ENCODE measurements at places on chromosomes 4 and X.

DNA sequence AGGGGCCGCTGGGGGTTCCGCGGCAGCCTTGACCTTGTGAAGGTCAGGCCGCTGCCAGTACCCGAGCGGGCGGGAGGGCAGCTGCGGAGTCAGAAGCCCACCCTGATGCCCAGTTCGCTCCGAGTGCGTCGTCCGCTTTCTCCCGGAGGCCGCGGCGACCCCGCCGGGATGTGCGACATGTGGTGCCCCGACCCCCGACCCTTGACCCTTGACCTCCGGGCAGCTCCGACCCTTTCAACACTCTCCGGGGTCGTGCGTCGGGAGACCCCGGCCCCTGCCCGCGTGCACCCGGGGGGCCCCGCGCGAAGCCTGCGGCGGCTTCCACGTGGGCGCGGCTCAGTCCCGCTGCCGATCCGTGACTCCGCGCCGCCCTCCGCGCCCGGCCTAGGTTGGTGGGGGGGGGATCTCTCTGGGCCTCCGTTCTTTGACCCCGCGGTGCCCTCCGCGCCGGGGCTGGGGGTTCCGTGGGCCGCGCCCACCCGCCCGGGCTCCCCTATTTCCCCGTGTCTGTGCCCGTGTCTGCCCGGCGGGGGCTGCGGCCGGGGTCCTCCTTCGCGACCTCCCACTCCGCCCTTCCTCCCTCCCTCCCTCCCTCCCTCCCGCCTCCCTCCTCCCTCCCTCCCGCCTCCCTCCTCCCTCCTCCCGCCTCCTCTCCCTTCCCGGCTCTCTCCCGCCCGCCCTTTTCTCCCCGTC is 609 bp upstream of the SLC25A6 start:
- no peak for DNase-seq

- no peak for DNase-seq
These were observed at the start of gene SLITRK4 for GRCh38 chrX:143635915-143636314. SLITRK4 (minus strand) TSS chrX:143636101; CDS start chrX:143631108, 4,993 bp downstream.

DNA sequence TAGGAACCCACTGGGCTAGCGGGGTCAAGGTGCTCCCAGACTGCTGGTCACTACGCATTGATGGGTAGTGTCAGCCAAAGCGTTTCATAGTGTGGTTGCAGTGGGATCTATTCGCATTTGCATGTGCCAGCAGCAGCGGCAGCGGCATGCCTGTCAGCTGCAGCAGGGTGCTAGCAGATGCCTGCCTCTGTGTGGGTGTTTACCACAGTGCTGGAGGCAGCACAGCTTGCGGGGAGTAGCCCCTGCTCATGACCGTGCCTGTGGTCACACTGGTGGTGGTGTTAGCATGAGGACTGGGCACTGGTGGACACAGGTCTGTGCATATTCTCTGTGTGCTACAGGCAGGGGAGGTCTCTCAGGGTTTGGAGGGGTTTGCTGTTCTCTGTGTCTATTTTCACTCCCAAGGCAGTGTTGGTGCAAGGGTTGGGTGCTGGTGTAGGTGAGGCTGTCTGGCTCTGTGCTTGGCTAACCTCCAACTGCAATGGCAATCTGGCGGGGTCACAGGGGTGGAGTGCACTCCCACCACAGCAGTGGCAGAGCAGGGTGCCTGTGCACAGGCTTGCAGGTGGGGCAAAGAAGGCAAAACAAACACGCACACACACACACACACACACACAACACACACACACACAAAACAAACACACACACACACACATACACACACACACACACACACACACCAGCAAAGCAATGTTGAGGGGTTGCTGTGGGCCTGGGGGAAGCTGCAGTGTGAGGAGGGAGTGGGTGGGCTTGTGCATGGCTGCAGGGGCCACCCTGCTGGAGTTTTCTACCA is 184.4 kb downstream of the GLUD2 start:
- DNase-seq: no peak

- no peak for DNase-seq
These were observed 245.2 kb upstream of the TET2 start for GRCh38 chr4:104901438-104901837.

- DNase-seq: no peak
These were observed 995 bp upstream of the NFXL1 start for GRCh38 chr4:47915378-47915777.

DNA sequence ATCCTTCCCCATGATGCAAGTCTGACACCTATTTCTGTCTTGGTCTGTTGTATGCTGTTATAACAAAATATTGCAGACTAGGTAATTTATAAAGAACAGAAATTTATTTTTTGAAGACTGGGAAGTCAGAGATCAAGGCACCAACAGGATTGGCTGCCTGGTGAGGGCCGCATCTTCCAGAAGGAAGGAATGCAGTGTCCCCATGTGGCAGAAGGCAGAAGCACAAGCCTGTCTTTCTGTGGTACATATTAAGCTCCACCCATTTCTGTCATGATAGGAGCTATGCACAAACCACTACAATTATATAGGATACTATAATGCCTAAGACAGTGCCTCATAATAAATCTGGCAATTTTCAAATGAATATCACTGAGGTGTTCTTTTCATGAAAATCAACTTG is 502.3 kb upstream of the DIAPH2 start:
- DNase-seq: no peak

GRCh38 chrX:70052895-70053615 is 3.3 kb upstream of the AWAT2 start:
- DNase-seq: no peak

DNA sequence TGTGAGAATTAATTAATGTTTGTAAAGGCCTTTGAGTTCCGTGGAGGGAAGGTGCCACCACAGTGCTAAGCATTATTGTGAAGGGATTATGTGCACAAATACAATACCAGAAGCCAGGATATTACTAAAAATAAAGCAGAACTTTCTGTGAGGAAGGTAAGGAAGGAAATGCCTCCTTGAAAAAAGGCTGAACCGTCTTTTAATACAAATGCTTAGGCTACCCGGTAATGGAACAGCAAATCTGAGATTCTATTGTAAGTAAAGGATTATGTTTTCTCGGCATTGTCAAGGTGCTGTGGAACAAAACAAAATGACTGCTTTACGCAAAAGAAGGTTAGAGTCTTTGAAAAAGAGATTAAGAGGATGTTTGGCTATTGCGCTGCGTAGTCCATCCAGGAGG is 57.9 kb upstream of the SPRY1 start:
- no peak for DNase-seq

GRCh38 chrX:40104985-40105834 is 7.5 kb upstream of the BCOR start:
- no peak for DNase-seq

DNA sequence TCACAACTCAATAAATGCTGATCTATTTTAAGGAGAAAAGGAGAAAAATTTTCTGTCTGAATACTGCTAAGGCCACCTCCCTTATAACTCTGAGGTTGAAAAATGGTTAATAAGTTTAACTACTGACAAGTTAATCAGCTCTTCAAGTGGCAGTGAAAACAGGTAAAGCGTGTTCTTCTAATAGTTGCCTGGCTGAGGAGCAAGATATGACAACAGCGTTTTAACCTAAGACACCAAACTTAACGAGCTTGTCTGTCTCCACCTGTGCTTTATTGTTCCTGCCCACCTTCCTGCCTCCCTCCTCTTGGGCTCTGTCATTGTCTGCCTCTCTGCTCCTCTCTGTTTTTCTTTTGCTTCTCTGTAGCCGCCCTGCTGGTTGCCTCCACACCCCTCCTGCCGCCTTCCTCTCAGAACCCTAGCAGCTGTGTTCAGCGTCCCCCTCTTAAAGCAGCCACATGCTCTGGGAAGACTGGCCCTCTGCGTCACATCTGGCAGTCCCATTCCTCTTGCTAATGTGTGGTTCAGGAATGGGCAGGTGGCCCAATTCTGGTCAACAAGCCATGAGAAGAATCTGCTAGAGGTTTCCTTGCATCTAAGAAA is 4.3 kb upstream of the TSPAN5 start:
- no peak for DNase-seq

DNA sequence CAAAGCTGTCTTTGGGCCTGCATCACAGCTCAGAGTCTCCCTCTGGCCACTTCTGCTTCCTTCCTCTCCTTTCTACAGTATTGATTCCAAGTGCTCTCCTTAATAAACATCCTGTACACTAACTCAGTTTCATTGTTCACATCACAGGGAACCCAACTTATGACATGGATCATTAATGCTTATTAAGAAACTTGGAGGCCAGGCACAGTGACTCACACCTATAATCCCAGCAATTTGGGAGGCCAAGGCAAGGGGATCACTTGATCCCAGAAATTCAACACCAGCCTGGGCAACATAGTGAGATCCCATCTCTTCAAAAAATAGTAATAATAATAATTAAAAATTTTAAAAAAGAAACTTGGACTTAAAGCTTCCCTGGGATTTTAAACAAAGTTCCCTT is 89.2 kb upstream of the EFHC2 start:
- DNase-seq: no peak

GRCh38 chr4:85522277-85522676 is 47.3 kb downstream of the ARHGAP24 start:
- DNase-seq: no peak

DNA sequence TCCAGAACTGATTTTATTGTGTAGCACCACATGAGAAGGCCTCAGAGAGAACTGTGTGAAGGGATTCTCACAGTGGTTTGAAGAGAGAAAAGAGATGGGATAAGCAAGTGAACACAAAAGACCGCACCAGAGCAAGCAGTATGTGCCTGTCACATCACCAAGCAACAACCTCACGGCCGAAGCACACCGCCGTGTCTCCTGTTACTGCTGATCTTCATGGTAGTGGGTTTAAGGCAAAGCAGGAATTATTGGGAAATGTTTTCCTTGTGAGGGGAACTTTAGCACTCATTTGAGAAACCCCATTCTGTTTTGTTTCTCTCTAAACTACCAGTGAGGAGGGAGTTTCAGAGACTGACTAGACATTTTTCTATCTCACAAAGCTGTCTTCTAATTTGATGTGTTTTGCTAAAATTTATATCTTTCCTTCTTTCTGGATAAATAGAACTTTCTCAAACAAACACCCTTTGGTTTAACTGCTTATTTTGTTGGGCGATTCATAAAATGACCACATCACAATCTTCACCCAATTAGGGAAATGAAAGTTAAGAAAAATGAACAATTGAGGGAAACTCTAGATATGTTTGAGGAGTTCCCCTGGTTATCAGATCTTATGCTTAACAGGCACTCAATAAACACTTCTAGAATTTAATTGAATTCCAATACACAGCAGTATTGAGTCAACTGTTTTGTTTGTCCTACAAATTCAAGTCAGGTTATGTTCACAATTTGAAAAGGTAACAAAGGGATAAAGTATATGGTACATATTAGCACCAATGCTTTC is 16.5 kb downstream of the SH3KBP1 start:
- DNase-seq: no peak

DNA sequence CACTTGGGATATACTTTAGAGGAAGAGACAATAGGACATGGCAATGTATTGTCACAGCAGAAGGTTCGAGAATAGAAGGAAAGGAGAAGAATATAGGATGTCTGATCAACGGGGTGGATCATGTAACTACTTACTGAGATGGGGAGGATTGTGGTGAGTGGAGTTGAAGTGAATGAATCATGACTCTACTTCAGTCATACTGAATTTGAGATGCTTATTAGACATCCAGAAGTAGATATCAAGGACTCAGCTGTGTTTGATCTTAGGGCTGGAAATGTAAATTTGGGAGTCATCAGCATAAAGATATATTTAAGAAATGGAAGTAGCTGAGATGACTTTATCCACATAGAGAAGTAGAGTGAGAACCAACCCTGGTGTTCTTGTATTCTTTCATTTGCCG is 29.1 kb upstream of the DHX15 start:
- no peak for DNase-seq

DNA sequence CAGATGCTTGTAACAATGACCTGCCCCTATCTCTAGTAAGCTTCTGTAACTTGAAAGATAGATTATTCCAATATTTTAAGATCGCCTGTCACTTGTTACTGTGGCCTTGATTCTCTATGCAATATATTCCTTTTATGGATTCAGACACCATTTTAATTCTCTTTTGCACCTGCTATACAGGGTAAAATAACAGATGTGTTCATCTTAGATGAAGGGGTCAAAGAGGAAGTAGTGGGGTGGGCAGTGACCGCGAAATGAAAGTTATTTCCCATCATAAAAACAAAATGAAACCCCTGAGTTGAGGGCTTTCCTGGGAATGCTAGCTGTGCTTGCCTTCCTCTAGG is 175.9 kb downstream of the TSPAN5 start:
- no peak for DNase-seq

DNA sequence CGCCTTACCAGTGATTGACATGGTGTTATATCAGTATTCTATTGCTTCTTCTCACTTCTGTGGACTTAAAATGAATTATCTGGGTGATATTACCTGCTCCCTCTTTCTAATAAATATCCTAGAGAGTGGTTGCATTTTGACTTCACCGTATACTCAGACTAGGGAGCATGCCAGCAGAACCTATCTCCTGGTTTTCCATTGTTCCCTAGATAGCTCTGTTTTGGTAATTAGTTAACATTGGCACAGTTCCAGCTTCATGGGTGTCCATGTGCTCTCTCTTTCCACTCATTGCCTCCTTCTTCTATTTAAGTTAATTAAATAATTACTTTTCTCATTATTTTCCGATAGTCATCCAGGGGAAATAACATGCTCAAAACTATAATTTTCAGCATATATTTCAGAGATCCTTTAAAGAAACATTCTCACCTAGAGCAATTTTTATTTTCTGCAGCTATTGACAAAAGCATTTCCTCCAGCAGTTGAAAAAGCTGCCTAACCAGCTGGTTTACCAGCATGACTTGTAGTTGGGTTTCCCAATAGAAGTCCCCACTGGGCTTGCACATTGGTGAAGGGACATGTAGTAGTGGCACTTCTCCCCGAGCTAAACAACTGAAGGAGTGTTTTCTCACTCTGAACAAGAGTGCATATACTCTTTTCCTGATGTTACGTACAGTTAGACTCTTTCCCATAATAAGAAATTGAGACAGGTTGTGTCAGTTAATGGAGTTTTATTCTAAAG is 27.9 kb upstream of the PAPSS1 start:
- DNase-seq: no peak

DNA sequence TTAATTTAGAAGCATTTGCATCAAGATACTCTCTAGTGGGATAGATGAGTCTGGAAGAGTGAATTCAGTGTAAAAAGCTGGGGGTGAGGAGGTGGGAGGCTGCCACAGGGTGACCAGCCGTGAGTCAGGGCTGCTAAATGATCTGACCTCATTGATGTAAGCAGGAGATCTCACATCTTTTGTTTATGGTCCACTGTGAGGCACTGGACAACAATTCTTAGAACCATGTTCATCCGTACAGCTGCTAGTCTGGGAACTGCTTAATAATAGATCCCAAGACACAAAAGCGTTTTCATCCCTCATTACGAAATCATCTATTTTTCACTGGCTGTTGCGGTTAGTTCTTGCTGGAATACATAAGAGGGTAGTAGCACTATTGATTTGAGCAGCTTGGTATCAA is 14.1 kb downstream of the KLF3 start:
- DNase-seq: no peak

DNA sequence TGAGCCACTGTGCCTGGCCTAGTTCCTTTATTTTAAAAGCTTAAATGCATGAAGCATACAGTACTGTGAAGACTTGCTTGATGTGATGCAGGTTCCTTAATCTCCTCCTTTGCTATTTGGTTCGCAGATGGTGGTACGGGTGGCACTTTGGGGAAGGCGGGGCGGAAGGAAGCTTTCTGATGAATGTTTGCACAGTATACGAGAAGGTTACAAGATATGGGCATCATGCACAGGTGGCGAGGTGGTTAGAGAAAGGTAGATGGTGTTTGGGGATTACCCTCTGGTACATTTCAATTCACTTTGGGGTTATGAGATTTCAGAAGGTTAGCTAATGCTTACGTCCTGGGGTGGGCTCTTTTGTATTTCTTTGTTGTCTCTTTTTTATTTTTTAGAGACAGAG is 17.2 kb downstream of the RHOH start:
- no peak for DNase-seq

- DNase-seq: no peak
These were observed 72.2 kb upstream of the ATP6AP2 start for GRCh38 chrX:40508560-40508959.

GRCh38 chr4:22686141-22686540 is 6.6 kb upstream of the GBA3 start:
- no peak for DNase-seq

Measured in NCI-H187 treated with DMSO at 0.1 percent for 48 hours (cell line).